Mesenchymal stem cell (in vitro differentiated cells and primary cell): ENCODE measurements at places on chromosomes 5 and 9.

DNA sequence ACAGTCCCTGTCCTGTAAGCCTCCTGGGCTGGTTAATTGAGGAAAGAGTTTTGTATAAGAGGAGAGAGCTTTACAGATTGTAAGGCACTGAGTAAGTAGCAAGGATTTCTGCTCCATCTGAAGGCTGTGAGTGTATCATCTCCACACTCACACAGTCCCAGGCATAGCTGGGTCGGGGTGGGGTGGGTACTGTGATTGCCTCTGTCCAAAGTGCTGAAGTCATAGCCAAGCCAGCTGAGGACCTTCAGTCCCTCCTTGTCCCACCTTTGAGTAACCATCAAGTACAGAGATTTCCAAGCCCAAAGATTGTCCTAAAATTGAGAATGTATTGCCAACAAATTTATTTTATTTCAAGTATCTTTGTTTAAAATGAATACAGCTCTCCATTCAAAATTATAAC is 5.5 kb upstream of the DNAJB5 start:
- DNase-seq, result peak; percentile 54
- H3K27ac ChIP-seq, result no peak overlapping the region
- peaks cover 26% of the 10 kb centered on the region for H3K27me3 ChIP-seq
- H3K36me3 ChIP-seq, result no peaks in the 10 kb centered on the region
- H3K4me1 ChIP-seq, result peaks cover 15% of the 10 kb centered on the region
- H3K4me3 ChIP-seq, result no peak overlapping the region

- H3K27ac ChIP-seq, result no peak overlapping the region
- no peaks in the 10 kb centered on the region for H3K4me1 ChIP-seq
- DNase-seq, result peak; percentile 41
- H3K27me3 ChIP-seq, result no peaks in the 10 kb centered on the region
- H3K4me3 ChIP-seq, result no peak overlapping the region
Observed at GRCh38 chr5:93117751-93118531, 463.1 kb downstream of the NR2F1-AS1 start.

- no peak for DNase-seq
- H3K4me3 ChIP-seq, result no peak overlapping the region
- H3K36me3 ChIP-seq, result peaks cover 8% of the 10 kb centered on the region
Observed at GRCh38 chr5:109844148-109844547, 154.4 kb downstream of the MAN2A1 start.

DNA sequence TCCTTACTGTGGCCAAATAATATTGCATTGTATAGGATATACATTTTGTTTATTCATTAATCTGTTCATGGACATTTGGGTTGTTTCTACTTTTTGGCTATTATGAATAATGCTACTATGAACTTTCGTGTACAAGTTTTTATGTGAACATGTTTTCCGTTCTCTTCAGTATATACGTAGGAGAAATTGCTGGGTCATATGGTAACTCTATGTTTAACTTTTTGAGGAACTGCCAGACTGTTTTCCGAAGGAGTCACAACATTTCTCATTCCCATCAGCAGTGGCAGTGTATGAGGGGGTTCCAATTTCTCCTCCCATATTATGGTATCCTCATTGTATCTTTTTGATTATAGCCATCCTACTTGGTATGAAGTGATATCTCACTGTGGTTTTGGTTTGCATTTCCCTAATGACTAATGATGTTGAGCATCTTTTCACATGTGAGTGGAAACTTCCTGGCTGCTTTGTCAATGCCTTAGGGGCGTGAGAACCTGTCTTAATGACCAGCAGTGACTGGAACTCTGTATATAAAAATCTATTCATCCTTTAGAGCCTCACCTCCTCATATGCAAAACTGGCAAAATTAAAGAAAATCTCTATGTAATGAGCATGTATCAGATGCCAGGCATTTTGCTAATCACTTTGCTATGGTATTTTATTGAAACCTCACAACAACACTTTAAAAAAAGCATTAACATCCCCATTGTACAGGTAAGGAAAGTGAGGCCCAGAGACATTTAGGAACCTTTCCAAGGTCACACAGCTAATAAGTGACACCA is 47.8 kb upstream of the TGFBR1 start:
- DNase-seq, result peak; percentile 95
- H3K27ac ChIP-seq, result peak overlapping the region; percentile 66
- no peak overlapping the region for H3K4me3 ChIP-seq
- H3K4me1 ChIP-seq, result peaks cover 12% of the 10 kb centered on the region

- H3K36me3 ChIP-seq, result peaks cover 34% of the 10 kb centered on the region
- H3K4me1 ChIP-seq, result peaks cover 9% of the 10 kb centered on the region
- peak; percentile 83 for DNase-seq
- H3K4me3 ChIP-seq, result no peak overlapping the region
- H3K27ac ChIP-seq, result peak overlapping the region; percentile 20
Observed at GRCh38 chr5:136066661-136067271, 38.0 kb downstream of the TGFBI start.
